ENCODE measurements at places on chromosomes 13 and 19. TPM values are rescaled to one million over a fixed set of nuclear protein-coding genes. Genes with fewer than 3 reads are reported as not detected.

- no peak for DNase-seq
- no peaks in the 10 kb centered on the region for H3K27me3 ChIP-seq
- H3K4me3 ChIP-seq = no peak overlapping the region
- no peak overlapping the region for H3K27ac ChIP-seq
- no peaks in the 10 kb centered on the region for H3K4me1 ChIP-seq
- H3K36me3 ChIP-seq = peaks cover 6% of the 10 kb centered on the region
These were observed 7.1 kb downstream of the TCF3 start for GRCh38 chr19:1645299-1645698.

EFNA2 gene
- 0.98 TPM for total RNA-seq

DNA sequence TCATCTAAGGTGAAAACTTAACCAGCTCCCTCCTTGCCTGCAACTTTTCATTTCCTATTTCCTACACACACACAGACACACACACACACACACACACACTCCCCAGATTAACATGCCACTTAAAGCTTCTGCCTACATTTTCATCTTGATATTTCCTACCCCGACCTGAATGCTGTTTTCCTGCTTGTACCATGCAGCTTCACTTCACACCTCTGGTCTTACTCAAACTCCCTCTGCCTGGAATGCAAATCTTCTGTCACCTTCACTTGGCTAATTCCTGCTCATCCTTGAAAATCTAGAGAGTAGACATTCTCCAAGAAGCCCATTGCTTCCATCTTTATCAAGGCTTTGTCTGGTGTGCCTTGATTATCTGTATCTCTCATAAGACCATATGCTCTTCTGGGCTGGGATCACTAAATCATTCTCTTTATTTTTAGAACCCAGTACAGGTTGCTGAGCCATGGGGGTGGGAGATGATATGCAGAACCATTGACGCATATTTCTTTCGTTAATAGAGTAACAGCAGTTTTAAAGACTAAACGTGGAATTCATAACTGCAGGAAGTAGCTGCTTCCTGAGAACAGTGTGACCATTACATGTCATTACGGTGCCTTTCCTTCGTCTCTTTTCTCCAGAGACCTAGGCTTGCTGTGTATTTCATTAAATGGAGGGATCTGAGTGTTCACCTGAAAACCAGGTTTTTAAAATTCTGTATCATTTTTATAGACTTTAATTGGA lies 37.7 kb downstream of the CNMD start:
- H3K27me3 ChIP-seq = no peaks in the 10 kb centered on the region
- DNase-seq = no peak
- no peak overlapping the region for H3K27ac ChIP-seq
- peaks cover 2% of the 10 kb centered on the region for H3K36me3 ChIP-seq

RANBP3 gene
- total RNA-seq = 23.3 TPM

DNA sequence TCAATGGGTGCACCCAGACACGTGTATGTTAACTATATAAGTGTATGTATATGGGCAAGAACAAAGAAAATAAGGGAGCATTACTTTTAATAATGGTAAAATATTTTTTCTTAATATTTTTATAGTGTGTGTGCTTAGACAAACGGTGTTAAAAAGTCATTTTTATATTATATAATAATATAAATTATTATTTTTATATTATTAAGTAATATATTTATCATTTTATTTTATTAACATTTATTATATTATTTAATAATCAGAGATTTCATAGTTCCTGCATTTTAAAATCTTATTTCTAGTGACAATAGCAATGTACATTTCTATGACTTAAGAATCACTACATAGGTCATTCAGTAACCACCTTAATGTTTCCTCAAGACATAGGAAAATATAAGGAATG lies 184.4 kb downstream of the SLITRK5 start:
- H3K27ac ChIP-seq = no peak overlapping the region
- H3K27me3 ChIP-seq = no peaks in the 10 kb centered on the region
- H3K4me1 ChIP-seq = no peaks in the 10 kb centered on the region
- DNase-seq = no peak
- H3K4me3 ChIP-seq = no peak overlapping the region

DNA sequence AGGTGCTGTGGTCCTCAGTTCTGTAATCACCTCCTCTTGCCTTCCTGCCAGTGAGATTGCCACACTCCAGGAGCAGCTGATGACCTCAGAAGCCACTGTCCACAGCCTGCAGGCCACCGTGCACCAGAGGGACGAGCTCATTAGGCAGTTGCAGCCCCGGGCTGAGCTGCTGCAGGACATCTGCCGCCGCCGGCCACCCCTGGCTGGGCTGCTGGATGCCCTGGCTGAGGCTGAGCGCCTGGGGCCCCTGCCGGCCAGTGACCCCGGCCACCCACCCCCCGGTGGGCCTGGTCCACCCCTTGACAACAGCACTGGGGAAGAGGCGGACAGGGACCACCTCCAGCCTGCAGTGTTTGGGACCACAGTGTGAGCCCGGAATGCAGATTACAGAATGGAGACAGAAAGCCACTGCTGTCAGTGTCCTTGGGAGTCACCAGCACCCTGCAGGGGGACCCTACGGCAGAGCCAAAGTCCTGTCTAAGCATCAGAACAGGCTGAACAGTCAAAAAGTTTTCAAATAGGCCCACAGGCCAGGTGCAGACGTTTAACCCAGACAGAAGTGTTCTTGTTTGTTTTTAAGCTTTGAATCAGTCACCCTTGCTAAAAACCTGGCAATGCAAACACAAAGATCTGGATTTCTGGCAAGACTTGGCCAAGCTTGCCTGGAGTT lies 4.2 kb downstream of the VMAC start:
- no peak for DNase-seq
- H3K27ac ChIP-seq = peak overlapping the region; percentile 12
- H3K4me1 ChIP-seq = peaks cover 30% of the 10 kb centered on the region
- no peak overlapping the region for H3K4me3 ChIP-seq
- H3K36me3 ChIP-seq = no peaks in the 10 kb centered on the region
- no peaks in the 10 kb centered on the region for H3K27me3 ChIP-seq

ZNF726 gene
- total RNA-seq = 1.5 TPM

DNA sequence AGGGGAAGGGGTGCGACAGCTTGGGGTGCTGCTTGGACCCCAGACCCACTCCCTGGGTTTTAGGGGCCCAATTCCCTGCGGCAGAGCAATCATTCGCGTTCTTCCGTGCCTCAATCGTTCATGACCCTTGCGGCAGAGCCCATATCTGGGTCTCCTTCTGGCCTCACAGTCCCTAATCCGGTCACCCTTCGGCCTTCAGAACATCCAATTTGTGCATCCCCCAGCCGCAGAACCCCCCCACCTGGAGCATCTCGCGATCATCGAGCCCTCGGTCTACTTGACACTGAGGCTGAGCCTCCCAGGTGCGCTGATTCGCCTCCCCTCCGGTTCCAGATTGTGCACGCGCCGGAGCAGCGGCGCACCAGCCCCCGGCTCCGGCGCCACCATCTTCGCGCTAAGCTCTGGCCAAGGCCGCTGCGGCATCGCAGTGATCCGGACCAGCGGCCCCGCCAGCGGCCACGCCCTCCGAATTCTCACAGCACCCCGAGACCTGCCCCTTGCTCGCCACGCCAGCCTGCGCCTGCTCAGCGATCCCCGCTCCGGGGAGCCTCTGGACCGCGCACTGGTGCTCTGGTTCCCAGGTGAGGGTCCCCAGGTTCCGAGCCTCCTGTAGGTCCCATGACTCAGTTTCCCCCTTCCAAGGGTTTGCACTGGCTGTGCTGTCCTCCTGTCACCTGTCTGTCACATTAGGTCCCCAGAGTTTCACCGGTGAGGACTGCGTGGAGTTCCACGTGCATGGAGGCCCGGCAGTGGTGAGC lies 501 bp downstream of the GTPBP3 start:
- no peaks in the 10 kb centered on the region for H3K27me3 ChIP-seq
- peak overlapping the region; percentile 59 for H3K4me3 ChIP-seq
- H3K36me3 ChIP-seq = no peaks in the 10 kb centered on the region
- H3K4me1 ChIP-seq = peaks cover 12% of the 10 kb centered on the region
- DNase-seq = peak; percentile 62

TRPC4 gene
- not detected for total RNA-seq

DNA sequence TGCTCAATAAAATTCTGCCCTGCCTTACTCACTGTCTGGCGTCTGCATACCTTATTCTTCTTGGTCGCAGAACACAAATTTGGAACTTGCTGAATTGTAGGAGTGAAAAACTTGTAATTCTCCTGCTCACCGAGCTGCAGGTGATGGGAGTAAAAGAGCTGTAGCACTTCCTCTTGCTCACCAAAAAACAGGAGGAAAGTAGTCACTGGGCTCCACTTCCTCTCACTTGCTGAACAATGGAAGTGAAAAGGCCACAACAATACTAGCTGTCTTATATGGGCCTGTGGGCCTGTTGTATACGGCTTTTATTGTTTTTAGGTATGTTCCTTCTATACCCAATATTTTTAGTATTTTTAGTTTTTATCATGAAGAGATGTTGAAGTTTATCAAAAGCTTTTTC lies 978.7 kb downstream of the SLITRK5 start:
- no peak overlapping the region for H3K27ac ChIP-seq
- no peaks in the 10 kb centered on the region for H3K4me1 ChIP-seq
- no peak for DNase-seq

GRCh38 chr13:79803989-79804388 lies 323.0 kb downstream of the NDFIP2 start:
- H3K4me3 ChIP-seq = no peak overlapping the region
- no peak for DNase-seq
- H3K4me1 ChIP-seq = peaks cover 1% of the 10 kb centered on the region
- no peaks in the 10 kb centered on the region for H3K27me3 ChIP-seq

PGLYRP1 gene
- total RNA-seq = 0.25 TPM

- H3K27me3 ChIP-seq = no peaks in the 10 kb centered on the region
- no peaks in the 10 kb centered on the region for H3K36me3 ChIP-seq
- H3K4me1 ChIP-seq = peaks cover 19% of the 10 kb centered on the region
- H3K4me3 ChIP-seq = no peak overlapping the region
- peak; percentile 82 for DNase-seq
These were observed 3.1 kb upstream of the TNFAIP8L1 start for GRCh38 chr19:4636151-4636717.

- H3K27me3 ChIP-seq = no peaks in the 10 kb centered on the region
- DNase-seq = no peak
- no peak overlapping the region for H3K27ac ChIP-seq
- H3K36me3 ChIP-seq = no peaks in the 10 kb centered on the region
These were observed 18.6 kb upstream of the LAIR1 start for GRCh38 chr19:54383330-54383729.

All from liver (tissue), 10 donors.